ENCODE measurements at places on chromosomes 7 and 10.
A peak's percentile ranks its signal among the peaks of the same experiment; 100 is the strongest.

DNA sequence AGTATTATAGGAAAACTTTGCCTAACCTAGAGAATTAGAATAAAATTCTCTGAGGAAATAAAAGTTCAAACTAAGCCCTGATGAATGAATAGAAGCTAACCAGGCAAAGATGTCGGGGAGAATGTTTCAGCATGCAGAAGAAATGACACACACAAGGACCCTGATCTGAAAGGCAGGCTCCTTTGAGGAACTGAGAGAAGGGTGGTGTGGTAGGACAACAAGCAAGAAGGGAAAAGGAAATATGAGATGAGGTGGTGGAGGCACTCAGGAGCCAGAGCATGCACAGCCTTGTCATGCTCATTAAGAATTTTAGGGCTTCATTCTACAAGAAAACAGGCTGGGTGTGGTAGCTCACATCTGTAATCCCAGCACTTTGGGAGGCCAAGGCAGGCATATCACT lies 90.6 kb downstream of the ARHGAP12 start:
- DNase-seq, result no peak

DNA sequence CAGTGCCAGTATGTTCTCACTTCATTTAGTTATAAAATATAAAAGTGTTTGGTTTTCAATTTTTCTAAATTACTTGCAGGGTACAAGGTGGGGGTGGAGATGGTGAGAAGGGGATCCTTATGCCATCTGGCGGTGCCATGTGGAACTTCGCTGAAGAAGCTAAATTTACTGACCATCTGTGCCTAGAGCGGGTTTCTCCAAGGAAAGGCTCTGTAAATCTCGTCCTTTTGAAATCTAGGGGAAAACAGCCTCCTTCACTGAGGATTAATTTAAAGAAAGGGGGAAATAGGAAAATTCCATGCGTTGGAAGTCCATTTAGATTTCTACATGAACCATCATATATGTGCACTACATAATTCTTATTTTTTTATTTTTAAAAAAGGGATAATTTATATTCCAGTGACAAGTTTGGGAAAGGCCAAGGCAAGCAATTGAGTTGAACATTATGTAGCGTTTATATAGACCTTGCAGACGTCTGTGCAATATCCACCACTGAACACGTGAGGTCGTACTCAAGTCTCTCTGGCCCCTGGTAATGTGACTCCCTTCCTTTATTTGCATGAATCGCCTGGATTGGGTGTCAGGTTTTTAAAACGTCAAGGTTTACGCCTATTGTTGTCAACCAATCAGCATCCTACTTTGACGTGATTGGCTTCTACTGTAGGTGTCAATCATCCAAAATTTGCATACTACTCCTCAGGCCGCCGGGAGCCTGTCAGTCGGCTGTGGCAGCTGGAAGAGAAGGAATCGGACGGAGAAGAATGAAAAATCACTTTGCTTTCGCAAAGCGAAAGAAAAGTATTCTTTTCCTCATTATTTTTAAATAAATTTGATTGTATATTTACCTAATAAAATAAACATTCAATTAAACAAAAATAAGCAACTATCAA lies 297.1 kb upstream of the NFE2L3 start:
- no peak for DNase-seq

DNA sequence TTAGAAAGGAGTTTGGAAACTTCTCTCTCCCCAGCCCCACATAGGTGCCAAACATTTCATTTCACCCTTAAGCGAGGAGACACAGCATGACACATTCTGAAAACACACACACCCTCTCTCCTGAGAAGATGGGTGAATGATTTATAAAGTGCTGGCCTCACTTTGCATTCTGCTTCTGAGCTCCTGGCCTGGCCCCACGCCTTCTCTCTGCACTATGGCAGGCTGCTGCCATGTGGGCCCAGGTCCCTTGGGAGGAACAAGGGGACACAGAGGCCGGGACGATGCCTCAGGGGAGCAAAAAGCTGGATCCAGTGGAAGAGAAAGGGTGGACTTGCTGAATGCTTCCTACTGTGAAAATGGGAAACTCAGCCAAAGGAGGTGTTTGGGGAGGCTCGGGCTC lies 56.0 kb downstream of the CPXM2 start:
- DNase-seq, result no peak

GRCh38 chr7:143012001-143012400 lies 14.9 kb downstream of the OR9A2 start:
- DNase-seq, result no peak

- no peak for DNase-seq
Observed at GRCh38 chr7:158087196-158087595, 500.4 kb downstream of the PTPRN2 start.

DNA sequence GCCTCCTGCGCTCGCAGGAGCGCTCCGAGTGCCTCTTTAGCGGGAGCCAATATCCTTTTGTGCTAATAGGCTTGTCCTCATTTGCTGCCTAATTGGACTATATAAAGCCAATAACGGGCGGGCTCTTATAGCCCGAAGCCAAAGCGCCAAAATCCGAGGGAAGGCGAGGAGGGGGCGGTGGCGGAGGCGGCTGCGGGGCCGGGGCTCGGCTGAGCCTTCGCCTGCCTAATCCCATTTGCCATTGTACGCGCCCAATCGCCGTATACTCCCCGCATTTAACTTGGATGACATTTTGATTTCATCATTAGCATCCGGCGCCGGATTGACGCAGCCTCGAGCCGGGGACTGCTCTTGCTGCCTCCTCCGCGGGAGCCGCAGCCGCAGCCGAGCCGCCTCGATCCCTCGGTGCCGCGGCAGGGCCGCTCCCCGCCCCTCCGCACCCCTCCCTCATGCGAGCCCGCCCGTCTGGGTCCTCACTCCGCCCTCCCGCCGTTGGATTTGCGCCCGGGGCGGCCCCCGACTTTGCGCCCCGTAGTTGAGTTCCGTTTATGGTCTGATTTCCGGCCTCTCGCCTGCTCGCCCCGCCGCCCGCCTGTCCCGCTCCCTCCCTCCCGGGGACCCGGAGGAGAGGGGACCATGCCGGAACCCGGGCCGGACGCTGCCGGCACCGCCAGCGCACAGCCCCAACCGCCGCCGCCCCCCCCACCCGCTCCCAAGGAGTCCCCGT lies at the start of gene HMX3:
Gene HMX3 (plus strand): TSS at position 556 of the 727 bp plus-strand sequence. CDS start 81 bp downstream, at position 637.
- no peak for DNase-seq

- DNase-seq, result peak; percentile 83
Observed at GRCh38 chr7:151013733-151014497, 10.4 kb downstream of the ATG9B start.

GRCh38 chr7:1114505-1114904 lies 26.6 kb downstream of the GPER1 start:
- DNase-seq, result peak; percentile 5

DNA sequence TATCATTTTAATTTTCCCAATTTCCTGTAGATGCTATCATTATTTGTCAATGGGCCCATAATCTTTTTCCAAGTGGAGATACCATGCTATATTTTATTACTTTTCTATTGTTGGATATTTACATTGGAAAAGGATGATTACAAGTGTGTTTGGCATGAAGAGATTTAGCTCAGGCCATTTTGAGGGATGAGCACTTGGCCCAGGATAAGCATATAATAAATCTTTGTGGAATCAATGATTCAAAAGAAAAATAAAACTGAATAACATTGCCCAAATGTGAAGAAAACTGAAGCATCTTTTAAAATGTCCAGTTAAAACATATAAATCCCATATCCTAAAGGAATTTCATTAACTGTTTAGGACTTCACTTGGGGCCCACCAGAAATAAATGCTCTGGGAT lies 260.9 kb upstream of the BMPER start:
- no peak for DNase-seq

GRCh38 chr7:158843771-158844170 lies 12.6 kb upstream of the DYNC2I1 start:
- DNase-seq, result no peak

DNA sequence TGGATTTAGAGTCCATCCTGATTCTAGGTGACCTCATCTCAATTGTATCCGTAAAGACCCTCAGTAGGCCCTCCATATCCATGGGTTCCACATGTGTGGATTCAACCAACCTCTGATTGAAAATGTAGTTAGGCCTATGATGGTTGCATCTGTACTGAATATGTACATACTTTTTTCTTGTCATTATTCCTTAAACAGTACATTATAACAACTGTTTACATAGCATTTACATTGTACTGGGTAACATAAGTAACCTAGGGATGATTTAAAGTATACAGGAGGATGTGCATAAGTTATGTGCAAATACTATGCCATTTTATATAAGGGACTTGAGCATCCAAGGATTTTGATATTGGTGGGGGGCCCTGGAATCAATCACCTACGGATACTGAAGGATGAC lies 10.1 kb downstream of the CPN1 start:
- DNase-seq, result no peak

- DNase-seq, result no peak
Observed at GRCh38 chr10:89032141-89032891, 41.7 kb downstream of the FAS start.

- DNase-seq, result no peak
Observed at GRCh38 chr7:27670676-27671075, 8.0 kb upstream of the HIBADH start.

GRCh38 chr10:132809232-132810140 lies 23.5 kb upstream of the NKX6-2 start:
- DNase-seq, result no peak

GRCh38 chr7:114649689-114650088 lies 235.1 kb downstream of the FOXP2 start:
- DNase-seq, result no peak

GRCh38 chr10:121369616-121370015 lies 228.6 kb downstream of the FGFR2 start:
- no peak for DNase-seq

DNA sequence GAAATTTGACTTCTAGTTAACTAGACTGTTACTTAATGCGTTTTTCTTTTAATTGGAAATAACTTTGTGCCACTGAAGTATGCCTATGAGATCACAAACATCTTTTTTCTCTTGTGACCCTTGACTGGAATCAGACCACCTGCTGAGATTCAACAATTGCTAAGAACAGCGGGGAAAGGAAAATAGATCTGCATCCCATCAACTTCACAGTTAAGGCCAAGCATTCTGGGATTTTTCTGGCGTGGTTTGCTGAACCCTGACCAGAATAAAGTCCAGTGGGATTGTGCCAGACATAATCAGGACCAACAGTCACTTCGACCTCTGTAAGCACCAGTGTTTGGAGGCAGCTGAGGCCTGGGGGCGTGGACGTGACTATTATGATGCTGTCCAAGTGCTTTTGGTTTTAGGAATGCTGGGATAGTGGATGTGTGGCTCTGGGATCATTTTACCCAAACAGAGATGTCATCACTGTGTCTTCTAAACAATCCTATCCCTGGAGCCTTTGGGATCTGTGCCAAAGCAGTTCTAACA lies 373.3 kb upstream of the PRKCQ start:
- DNase-seq, result no peak

GRCh38 chr7:40507166-40507565 lies 372.4 kb downstream of the SUGCT start:
- DNase-seq, result no peak

DNA sequence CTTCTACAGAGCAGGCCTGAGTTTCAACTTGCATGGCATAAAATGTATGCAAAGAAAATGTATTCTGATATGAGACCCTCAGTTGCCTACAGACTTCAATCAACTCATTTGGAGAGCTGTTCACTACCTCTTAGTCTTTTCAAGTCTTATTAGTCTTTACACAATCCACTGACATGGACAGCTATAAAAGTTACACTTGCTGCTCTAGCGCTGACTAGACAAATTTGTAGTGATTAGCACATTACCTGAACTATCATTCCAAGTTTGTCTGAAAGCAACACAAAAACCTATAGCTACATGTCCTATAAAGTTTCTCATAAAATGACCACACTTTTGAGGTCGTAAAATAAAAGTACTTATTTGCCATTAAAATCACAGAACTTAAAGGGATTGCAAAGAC lies 83.9 kb downstream of the PARD3 start:
- no peak for DNase-seq

- peak; percentile 90 for DNase-seq
Observed at GRCh38 chr7:2104107-2104710, 128.5 kb downstream of the MAD1L1 start.

DNA sequence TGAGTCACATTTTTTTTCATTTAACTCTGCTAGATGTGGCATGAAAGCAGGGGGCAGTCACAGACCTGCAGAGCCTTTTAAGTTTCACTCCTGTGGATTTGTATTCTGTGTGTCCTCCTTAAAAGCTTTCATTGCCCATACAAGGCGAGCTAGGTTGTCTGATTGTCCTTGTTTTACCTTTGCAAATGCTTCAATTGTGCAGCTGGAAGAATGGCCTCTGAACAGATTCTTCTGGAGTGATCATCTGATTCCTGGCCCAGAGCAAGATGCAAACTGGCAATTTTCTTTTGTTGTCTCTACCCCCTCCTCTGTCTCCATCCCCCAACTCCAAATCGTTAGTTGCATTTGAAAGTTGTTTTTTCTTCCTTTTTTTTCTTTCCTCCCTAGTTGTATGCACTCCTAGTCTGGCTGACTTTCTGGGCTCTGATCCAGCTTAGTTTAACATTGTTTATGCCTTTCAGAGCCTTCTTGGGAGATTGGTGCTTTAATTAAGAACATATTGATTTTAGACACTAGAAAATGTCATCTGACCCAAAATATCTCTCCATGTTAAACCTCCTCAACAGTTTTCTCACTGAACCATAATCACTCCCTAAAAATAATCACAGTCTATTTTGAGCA lies 150.2 kb downstream of the REEP3 start:
- DNase-seq, result no peak

GRCh38 chr7:14698239-14698638 lies 204.3 kb downstream of the DGKB start:
- no peak for DNase-seq

- no peak for DNase-seq
Observed at GRCh38 chr10:3081383-3081981, 14.1 kb downstream of the PFKP start.
